ENCODE measurements at places on chromosomes 3 and 15. TPM values are rescaled to one million over a fixed set of nuclear protein-coding genes. Genes with fewer than 3 reads are reported as not detected.

GRCh38 chr3:100075851-100076730 is 38.2 kb downstream of the FILIP1L start:
- no peak for DNase-seq

The HCLS1 gene
- 12.2 TPM for total RNA-seq

- no peak for DNase-seq
These were observed 507.6 kb downstream of the NR2F2 start for GRCh38 chr15:96838081-96838480.

The HMCES gene
- total RNA-seq = 17.4 TPM

The SCG5 gene
- total RNA-seq = 1.4 TPM

DNA sequence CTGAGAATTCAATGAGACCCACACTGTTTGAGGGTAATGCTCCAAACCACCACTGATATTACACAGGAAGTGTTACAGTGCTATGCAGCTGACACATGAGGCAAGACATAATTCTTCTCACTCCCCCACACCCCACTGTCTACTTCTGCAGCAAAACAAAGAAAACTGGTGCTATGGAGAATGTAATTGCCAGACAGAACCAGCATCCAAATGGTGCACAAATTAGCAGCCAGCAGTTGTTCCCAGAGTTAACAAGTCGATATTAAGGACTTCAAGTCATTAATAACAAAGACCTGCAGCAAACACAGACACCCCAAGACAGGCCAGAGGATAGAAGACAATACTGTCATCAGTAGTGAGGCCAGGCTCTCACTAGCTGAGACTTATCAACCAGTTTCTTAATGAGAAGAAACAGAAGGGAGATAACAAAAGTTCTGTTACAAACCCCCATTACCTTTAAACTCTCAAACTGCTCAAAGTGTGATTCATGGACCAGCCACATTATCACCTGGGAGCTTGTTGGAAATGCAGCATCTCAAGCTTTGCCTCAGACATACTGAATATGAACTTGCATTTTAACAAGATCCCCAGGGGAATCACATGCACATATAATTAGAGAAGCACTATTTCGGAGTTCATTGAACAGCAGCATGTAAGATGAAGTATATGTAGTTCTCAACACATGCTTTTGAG is 58.7 kb upstream of the FNDC3B start:
- DNase-seq = no peak

- no peak for DNase-seq
These were observed 78.9 kb downstream of the PCSK6 start for GRCh38 chr15:101410612-101411011.

The MEX3B gene
- 2.4 TPM for total RNA-seq

- DNase-seq = peak; percentile 29
These were observed 991 bp upstream of the HIGD1A start for GRCh38 chr3:42805141-42805821.

- DNase-seq = peak; percentile 54
These were observed 212.5 kb downstream of the OSBPL10 start for GRCh38 chr3:31768479-31769125.

GRCh38 chr3:61847784-61848462 is 286.6 kb downstream of the PTPRG start:
- DNase-seq = peak; percentile 47

- no peak for DNase-seq
These were observed 40.5 kb downstream of the HES1 start for GRCh38 chr3:194176274-194176991.

GRCh38 chr15:69194025-69194827 is 33.8 kb downstream of the GLCE start:
- no peak for DNase-seq

The STARD9 gene
- 25.2 TPM for total RNA-seq

GRCh38 chr3:103899328-103899727 is 1464.5 kb downstream of the ZPLD1 start:
- DNase-seq = no peak

DNA sequence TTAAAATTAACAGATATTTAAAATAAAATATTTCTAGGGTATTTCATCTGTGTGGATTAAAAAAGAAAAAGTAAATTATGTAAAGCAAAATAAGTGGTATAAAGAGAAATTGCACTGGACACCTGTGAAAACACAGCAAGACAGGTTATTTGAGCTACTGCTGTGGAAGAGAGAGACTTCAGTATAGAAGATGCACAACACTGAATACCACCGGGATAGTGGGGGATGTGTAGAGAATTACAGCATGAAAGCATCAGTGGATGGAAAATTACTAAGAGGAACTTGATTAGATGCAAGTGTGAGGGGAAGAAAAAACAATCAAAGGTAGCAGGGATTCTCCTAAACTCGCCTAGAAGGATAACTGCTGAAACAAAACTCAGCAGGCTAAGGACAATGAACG is 1242.5 kb upstream of the GBE1 start:
- DNase-seq = no peak
